ENCODE measurements at places on chromosomes 13 and 19.

DNA sequence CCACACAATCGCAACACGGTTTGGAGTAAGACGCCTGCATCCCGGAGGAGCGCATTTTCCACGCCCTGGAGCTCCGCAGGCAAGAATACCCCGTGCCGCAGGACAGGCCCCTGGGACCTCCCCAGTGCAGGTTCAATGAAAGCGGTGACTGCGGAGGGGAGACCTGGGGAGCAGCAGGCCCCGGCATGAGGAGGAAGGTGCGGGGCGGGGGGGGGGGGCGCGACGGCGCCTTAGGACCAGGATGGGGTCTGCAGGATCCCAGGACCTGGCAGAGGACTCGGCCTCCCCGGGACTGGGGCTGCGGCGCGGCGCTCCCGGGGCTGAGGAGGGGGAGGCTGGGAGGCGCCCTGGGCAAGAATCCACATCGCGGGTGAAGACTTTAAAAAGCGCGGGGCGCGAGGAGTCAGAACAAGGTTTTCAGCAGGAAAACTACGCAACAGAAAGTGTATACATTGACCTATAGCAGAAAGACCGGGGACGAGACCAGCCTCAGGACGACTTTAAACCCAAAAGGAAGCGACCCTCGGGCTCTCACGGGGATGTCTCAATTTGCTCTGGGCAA is 432 bp downstream of the ZNF611 start:
- DNase-seq, result no peak

DNA sequence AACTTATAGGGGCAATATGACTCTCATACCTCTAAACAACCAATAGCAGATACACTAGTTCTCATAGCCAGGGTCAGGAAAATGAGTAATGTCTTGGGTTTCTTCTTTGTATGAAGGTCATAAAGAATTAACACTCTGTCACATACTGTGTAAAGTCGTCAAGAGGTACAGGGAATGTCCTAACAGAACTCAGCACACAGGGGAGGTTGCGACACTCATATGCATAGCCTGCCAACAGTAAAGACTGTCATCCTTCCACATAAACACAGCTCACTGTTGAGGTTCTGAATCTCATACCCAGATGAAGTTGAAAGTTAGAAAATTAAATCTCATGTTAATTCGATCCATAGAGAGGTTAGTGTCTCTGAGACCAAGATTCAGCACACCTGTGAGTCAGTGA is 34.2 kb upstream of the ZNF254 start:
- no peak for DNase-seq

GRCh38 chr13:43363156-43363953 is 340.0 kb downstream of the DNAJC15 start:
- no peak for DNase-seq

DNA sequence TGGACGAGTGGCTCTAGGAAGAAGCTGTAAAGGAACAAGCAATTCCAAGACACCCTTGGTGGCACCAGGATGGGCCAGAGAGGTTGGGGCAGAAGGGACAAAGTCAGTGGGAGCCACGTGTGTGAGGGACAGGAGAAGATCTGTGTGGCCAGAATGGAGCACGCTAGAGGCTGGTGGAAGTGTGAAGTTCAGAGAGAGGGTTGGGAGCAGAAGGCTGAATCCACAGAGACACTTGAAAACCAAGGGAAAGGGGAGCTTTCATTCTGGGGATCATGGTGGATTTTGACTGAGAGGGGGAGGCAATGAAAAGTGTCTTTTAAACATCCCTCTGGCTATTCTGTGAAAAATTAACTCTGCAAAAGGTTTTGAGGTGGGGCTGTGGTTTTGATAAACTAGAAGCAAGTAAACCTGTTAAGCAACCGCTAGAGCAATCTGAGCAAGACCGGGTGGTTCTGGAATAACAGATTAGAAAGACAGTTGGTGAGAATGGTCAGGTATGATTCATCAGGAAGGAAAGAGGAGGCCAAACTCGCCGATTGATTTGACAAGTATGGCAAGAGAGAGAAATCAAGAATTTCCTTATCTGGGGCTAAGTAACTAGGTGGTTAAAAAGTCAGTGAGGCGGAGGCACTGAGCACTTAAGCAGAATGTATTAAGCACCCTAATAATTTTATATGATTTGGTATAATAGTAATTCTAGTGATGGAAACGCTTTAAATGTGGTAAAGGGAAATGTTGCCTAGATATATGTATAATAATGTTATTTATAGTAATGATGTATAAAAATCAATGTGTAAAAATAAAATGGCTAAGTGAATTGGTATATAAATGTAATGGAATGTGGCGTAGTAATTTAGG is 140.0 kb downstream of the MYO16 start:
- no peak for DNase-seq

DNA sequence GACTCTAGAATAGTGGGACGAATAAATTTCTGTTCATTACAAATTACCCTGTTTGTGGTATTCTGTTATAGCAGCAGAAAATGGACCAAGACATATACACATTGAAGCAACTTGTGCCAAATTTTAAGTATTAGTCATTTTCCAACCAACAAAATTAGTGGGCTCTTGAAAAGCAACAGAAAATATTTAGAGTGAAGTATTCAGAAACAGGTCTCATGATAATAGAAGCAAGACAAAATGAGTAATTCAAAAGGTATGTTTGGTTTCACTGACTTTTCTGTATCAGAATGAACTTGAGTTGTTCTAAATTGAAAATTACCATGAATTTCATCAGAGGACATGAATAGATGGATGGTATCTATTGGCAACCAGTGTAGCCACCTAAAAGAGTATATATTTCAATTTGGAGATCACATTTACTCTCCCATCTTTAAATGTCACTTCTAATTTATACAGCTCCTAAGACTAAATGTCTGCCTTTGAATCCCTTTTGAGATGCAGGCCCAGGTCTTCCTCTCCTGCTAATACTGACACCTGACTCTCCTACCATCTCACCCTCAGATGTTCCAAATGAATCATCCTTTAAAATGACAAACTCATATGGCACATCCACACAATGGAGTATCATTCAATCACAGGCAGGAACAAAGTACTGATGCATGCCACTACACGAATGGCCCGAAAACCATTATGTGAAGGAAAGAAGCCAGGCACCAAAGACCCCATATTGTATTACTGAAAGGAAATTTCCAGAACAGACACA is 40.7 kb upstream of the DOCK9 start:
- no peak for DNase-seq

DNA sequence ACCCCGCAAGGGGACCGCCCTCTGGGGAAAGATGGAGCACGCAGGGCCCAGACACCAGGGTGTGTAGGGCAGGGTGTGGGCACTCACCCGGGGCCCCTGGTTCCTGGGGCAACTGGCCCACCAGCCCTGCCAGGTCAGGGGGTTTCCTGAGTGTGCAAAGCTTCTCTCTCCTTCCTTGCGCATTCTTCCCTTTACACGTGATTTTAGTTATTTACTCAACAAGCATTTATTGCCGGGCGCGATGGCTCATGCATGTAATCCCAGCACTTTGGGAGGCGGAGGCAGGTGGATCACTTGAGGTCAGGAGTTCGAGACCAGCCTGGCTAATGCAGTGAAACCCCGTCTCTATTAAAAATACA is 20.4 kb downstream of the PRR36 start:
- DNase-seq, result no peak

DNA sequence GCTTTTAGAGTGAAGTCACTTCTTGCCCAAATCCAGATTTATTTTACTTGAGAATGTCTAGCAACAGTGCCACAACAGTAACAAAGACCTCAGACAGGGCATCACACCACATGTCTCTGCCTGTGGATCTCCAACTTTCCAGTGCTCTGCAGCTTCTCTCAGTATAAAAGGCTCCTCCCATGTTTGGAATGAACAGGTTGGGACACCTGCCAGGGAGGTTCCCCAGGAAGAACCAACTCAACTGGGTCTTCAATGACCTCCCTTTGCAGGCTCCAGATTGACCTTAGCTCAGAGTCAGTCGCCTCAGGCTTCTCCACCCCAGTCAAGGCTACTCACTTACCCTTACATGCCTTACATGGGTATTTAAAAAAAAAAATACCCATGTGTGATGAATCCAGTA is 3.4 kb downstream of the ZNF823 start:
- DNase-seq, result no peak

- DNase-seq, result no peak
Measured at GRCh38 chr13:111873676-111874178, 193.2 kb upstream of the SOX1 start.

- DNase-seq, result no peak
Measured at GRCh38 chr13:52405767-52406494, at the start of gene THSD1. Gene THSD1, minus strand, starts transcription at chr13:52406172. Its CDS starts 3,572 bp downstream, at chr13:52402600.

- DNase-seq, result no peak
Measured at GRCh38 chr13:25179011-25179410, 6.9 kb upstream of the AMER2 start.

DNA sequence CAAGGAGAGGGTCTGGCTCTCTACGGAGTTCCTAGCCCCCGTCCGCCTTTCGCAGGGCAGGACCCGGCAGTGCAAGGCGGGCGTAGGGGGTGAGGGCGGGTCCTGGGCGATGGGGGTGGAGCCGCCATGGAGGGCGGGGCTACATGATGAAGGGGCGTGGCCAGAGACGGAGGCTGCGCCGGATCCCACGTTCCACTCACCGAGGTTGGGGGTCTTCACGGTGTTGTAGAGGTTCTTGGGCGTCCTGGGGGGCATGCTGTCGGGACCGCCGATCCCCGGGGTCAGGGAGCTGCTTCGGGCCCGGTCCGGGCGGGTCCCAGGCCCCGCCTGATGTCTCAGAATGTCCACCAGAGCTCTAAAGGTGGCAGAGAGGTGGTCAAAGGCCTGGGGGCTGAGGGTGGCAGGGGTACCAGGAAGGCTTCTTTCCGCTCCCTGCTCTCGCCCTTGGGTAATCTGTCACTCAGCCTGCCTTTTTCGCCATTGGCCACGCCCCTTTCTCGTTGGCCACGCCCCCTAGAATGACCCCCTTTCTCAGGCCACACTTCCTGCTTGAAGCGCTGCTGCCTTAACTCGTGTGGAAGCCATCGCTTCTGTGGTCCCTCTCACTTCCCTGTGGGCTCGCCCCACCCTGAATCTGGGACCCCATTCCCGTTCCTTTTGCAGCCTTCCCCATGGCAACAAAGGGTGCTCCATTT is 2.5 kb downstream of the SHISA7 start:
- no peak for DNase-seq

DNA sequence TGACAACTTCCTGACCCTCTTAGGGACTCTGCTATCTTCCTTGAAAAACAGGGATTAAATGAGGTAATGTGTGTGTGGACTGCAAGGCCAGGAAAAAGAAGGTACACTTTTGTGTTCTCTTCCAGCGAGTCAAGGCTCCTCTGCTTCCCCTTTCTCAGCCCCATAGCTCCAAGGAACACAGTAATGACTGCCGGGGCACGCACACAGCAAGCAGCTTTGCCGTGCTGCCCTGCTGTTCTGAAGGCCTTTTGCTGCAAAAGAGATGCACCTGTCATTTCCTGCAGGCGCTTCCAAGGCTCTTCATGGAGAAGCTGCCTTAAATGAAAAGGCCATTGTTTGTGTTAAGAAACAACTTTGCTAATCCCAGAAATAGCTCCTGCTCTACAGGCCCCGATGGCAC is 84.6 kb downstream of the CYSLTR2 start:
- DNase-seq, result no peak

- DNase-seq, result no peak
Measured at GRCh38 chr13:80469105-80469852, 128.4 kb upstream of the SPRY2 start.

- DNase-seq, result no peak
Measured at GRCh38 chr19:6660930-6661329, 9.0 kb downstream of the TNFSF14 start.

- no peak for DNase-seq
Measured at GRCh38 chr19:18097993-18098890, 664 bp downstream of the MAST3 start.
